ENCODE measurements at places on chromosomes 12 and 14.

DNA sequence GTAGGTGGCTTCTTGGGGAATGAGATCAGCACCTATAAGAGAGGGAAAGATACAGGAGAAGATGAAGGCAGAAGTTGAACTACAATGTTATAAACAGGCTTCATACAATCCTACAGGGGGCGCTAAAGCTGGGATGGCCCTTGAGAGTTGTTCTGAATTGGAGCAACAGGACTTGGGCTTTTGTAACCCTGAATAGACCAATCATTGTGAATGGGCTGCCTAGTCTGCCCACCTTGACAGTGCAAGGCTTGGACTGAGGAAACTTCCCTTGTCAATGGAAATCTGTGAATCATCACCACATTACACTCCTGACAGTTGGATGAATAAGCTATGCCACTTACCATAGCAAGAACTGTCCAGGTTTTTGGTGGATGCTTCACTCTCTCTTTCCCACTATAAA is 306.1 kb downstream of the KCNC2 start:
- no peak for DNase-seq

GRCh38 chr12:49635036-49635435 is 11.7 kb downstream of the PRPF40B start:
- no peak for DNase-seq

DNA sequence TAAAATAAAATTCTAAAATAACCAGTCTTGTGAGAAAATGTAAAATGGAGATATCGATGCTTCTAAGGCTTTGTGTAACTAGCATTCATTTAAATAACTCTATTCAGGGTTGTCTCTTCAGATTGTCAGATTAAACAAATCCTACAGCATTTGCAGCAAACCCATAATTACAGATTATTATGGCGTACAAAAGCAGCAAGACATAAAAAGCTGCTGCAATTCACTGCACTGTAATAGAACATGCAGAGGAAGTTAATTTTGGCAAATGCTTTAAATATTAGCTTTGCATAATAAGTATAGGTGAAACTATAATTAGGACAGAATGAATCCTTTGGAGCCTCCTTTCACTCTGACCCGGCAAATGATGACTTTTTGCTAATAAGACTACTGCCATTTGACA is 98.3 kb downstream of the INSM2 start:
- DNase-seq: no peak

GRCh38 chr12:18414671-18415070 is 153.4 kb downstream of the PIK3C2G start:
- no peak for DNase-seq

- DNase-seq: no peak
These were observed 6.6 kb upstream of the NOP2 start for GRCh38 chr12:6574576-6575295.
